ENCODE measurements at places on chromosomes 12 and 14.

DNA sequence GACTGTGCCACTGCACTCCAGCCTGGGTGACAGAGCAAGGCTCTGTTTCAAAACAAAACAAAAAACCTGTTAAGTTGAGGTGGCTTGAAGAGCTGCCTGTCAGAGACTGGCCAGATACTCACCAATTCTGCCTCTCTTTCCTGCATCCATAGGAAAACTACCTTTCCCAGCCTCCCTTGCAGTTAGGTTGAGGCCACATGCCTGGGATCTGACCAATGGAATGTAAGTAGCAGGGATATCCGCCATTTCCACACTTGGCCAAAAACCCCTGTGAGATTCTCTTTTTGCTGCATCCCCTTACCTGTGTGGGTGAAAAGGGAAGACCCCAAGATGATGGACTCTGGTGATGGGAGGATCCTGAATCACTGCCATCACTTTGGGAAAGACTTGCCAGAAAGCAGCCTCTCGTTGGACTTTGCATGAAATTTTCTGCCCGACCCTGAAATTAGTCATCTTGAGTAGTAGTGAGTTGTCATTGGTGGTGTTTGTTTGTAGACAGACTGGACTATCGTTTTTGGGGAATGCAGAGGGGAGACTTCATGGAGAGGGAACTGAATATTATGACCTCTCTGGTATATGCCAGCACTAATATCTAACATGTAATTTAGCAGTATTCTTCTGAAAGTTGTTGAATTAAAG is 14.0 kb downstream of the GPR68 start:
- DNase-seq, result no peak

DNA sequence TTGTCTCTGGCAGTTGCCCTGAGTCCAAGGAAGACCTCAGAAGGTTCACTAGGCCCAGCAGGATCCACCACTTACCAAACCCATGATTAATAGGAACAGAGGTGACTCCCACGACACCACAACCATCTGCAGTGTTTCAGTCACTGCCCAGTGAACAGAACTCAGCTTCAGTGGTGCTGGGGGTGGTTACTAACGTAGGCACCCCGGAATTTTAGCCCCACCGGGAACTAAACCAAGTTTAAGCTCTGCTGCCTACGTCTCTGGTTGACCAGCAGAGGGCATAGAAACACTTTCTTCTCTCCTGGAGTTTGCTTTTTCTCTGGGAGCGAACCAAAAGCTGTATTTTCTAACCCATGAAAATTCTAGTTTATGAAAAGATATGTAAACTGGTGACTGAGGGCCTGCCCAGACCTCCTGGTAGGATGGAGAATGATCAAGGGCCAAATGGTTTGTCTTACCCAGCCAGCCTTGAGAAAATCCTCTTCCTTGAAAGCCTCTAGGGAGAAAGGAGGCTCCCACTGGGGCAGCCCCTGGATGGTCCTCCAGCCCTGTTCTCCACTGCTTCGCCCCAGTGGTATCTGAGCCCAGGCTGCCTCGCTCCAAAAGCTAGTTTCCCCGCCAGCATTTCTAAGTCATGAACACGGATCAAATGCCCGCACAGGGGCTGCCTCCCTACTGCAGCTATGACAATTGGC is 379.8 kb downstream of the DPF3 start:
- peak; percentile 28 for DNase-seq

- no peak for DNase-seq
These were observed 1.4 kb upstream of the ITGB7 start for GRCh38 chr12:53208435-53208834.

DNA sequence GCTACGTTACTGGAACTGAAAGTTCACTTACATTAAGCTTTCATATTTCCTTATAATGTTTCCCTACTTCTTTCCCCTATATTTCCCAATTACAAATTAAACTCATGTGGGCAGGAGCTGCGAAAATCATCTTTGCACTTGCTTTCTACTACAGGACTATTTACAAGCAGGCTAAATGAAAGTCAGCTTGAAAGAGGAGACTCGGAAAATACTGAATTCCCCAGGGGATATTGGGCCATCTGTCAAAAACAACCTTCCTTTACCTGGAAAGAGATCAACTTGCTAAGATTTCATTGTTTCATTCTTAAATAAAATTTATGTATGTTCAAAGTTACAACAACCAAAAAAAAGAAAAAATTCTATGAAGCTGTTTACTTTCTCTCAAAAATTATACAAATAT is 92.8 kb upstream of the BBS10 start:
- no peak for DNase-seq

GRCh38 chr12:57483466-57483865 is 3.8 kb upstream of the ARHGAP9 start:
- no peak for DNase-seq

GRCh38 chr14:63727736-63728728 is at the start of gene SGPP1:
TSS of gene SGPP1 (minus strand) at chr14:63728065. CDS start at chr14:63727944, 121 bp downstream.
- DNase-seq, result peak; percentile 41

DNA sequence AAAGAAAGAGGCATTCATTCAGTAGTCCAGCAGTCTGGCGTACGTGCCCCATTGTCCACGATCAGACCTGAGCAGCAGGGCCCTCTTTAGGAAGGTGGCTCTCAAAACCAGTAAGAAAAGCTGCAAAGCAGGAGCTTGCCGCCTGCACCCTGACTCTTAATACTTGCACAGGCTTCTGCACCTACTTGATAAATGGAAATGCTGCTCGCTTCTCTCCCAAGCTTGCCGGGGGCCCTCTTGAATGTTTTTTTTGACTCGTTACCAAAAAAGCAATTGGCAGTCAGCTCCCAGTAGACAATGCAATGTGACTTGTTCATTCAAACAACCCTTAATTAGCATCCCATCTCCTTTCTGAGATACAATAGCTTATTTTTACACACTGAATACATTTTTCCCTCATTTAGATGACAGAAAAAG is 27.2 kb upstream of the PTPRB start:
- no peak for DNase-seq

DNA sequence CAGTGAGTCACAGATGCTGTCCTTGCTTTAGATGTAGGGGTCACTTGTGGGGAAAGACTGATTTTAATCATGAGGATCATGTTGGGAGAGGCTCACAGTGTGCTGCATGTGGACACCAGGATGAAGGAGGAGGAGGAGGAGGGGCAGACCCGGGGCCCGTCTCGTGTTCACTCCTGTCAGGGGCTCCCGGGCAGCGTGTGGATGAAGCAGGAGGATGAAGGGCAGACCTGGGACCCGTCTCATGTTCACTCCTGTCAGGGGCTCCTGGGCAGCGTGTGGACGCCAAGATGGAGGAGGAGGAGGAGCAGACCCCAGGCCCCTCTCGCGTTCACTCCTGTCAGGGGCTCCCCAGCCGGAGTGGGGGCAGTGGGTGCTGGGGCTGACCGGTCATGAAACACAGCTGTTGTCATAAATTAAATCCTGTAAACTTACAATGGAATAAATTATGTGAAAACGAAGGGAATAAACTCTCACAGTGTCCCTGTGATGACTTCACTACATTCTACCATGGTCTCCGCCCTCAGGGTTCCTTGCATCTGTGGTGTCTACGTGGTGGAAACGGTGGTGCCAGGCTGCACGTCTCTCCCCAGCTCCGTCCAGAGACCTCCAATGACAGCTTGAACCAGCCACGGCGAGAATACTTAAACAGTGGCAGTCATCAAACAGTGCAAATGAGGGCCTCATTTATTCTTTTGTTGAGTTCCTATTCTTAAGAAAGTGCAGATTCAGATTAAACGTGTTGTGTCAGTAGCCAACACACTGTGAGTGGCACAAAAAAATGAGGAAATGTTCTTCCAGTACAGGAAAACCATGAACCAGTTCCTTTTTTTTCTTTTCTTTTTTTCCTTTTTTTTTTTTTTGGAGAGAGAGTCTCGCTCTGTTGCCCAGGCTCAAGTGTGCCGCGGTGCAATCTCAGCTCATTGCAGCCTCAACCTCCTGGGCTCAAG is 37.7 kb upstream of the SFSWAP start:
- DNase-seq, result no peak

- no peak for DNase-seq
These were observed 83.1 kb downstream of the SH2B3 start for GRCh38 chr12:111488798-111489197.

DNA sequence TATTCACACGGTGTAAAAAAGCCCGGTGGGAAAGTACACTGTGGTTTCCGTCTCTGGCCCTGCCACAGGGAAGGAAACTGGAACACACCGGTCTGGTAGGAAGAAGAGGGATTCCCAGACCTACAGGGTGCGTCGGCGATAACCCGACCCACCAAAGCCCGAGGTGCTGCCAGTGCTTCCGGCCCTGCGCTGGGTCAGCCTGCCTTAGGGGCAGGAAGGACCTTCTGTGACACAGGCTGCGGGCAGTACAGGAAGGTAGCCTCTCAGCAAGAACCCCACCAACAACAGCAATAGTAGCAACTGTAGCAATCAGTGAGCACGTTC is 169.5 kb upstream of the FKBP4 start:
- DNase-seq, result no peak

DNA sequence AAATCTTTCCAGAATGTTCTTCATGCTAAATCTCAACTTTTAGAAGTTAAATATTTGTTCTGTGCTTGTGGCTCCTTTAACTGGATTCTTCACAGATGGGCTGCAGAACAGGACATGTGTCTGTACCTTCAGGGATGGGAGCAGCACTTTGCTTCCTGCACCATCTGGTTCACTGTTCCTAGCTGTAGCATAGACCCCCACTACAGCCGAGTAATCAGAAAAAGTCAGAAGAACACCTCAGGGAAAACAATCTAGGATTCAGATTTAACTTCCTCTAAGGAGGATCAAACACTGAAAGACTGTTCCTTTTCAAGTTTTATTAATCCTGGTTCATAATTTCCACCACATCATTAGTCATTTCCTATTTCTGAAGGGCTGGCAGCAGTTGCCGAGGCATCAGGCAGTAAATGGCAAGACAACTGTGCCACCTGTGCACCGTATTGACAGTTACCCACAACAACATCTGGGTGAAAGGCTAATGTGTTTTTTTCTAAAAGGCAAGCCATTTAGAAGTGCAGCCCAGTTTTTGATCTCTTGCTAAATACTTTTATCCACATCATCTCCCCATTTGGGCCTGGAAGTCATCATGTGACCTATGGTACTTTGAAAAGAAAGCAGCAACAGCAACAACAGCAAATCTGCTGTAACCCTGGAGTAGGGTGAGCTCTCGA is 212.8 kb upstream of the BMP4 start:
- DNase-seq, result peak; percentile 18

DNA sequence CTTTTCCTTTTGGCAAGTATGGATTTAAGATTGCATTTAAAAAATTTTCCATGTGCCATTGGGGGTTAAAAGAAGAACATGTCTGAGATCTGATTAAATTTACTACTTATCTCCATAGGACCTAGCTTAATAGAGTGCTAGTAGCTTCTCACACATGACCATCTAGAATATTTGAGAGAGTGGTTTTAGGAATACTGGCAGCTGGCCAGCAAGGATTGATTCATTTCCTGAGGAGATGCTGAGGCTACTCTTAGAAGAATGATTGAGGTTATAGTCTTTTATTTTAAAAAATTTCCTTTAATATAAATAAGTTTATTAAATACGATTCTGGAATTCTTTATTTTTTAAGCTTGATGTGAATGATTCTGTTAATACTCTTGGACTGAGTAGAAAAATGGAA is 56.2 kb downstream of the MIPOL1 start:
- peak; percentile 64 for DNase-seq
